ENCODE measurements at places on chromosomes 1 and 21. TPM values are rescaled to one million over a fixed set of nuclear protein-coding genes. Genes with fewer than 3 reads are reported as not detected.

- DNase-seq, result no peak
Observed at GRCh38 chr1:55010194-55010886, 11.6 kb downstream of the BSND start.

DNA sequence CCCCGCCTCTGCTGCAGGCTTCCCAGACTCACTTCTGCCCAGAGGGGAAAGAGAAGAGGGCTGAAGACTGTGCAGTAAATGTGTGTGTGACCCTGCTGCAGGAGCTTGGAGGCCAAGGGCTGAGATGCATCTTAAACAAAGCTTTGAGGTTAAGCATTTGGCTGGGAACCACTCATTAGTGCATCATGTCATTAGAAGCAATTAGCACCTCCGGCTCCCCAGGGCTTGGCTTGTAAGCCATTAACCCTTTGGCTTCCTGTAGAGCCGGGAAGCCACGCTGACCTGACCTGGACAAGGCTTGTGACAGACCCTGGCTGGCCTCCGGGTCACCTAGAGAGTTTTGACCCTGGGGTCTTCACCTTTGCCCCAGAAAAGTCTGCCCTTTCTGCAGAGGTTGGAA lies 77.0 kb downstream of the CSMD2 start:
- no peak for DNase-seq

DNA sequence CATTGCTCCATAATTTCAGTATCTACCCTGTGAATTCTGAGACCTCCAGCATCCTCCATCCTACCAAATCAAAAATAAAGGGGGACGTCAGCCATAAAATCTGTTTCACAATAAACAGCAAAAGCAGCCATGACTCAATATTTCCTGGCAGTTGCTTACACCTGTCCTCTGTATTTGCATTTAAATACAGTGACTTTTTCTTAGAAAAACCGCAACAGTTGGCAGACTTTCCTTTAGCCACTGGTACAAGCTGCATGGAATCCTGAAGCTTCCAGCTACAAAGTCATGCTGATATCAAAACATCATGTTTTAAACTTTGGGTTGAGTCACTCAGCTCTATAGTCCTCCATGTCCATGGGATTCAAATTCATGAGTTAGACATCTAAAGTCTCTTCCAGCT lies 278.0 kb upstream of the KAZN start:
- DNase-seq, result no peak

THEM5 gene
- not detected for polyA plus RNA-seq

SGIP1 gene
- 8.4 TPM for polyA plus RNA-seq

ASH1L gene
- polyA plus RNA-seq, result 9.2 TPM

SEMA4A gene
- polyA plus RNA-seq, result 3.1 TPM

All from adrenal gland (tissue), 19 donors.